HT-29 (cell line): ENCODE measurements at places on chromosomes 6 and 20. TPM values are rescaled to one million over a fixed set of nuclear protein-coding genes. Genes with fewer than 3 reads are reported as not detected.

ZSCAN31 gene
- 3.1 and 6.4 TPM in 2 replicates for total RNA-seq

DEFB116 gene
- not detected in 2 replicates for total RNA-seq

NKAPL gene
- total RNA-seq = not detected in 2 replicates

REM1 gene
- not detected in 2 replicates for total RNA-seq

ADGRG6 gene
- total RNA-seq = 6.6 and 8.1 TPM in 2 replicates

TOX2 gene
- 0.18 and 1.9 TPM in 2 replicates for total RNA-seq

TRIM31 gene
- total RNA-seq = 112 and 119 TPM in 2 replicates
